ENCODE measurements at places on chromosomes 2 and 18. TPM values are rescaled to one million over a fixed set of nuclear protein-coding genes. Genes with fewer than 3 reads are reported as not detected.

The NR4A2 gene
- 0.18 TPM for total RNA-seq

The AQP12A gene
- total RNA-seq = not detected

The KANSL3 gene
- 33.2 TPM for total RNA-seq

The ERFE gene
- total RNA-seq = 0.58 TPM

The INPP5D gene
- total RNA-seq = 0.29 TPM

Data from myometrial cell (primary cell).